CD4-positive, alpha-beta T cell treated with Interleukin-6 at 100 ng/mL for 8 hours (primary cell): ENCODE measurements at places on chromosomes 4 and X.

GRCh38 chrX:69396916-69397315 is 107.2 kb upstream of the NALF2 start:
- DNase-seq: no peak

DNA sequence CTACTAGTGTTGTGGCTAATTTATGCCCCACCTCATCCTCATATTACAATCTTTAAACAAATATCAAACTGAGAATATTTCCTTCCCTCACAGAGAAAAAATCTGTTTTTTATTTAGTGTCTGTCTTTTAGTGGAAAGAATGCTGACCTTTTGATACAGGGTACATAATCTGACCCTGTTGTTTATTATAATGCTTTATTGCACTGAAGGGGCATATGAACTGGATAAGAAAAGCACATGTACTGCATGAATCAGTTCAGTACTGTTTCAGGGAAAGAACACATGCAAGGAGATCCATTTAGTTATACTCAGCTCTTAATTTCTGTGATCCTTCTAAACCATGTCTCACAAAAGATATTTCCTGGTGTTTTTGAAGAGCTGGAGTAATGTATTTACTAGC is 15.5 kb upstream of the DYNLT3 start:
- no peak for DNase-seq

GRCh38 chrX:149629730-149630387 is 1.7 kb downstream of the TMEM185A start:
- no peak for DNase-seq

- no peak for DNase-seq
These were observed 35.1 kb downstream of the SH3KBP1 start for GRCh38 chrX:19852014-19853005.

DNA sequence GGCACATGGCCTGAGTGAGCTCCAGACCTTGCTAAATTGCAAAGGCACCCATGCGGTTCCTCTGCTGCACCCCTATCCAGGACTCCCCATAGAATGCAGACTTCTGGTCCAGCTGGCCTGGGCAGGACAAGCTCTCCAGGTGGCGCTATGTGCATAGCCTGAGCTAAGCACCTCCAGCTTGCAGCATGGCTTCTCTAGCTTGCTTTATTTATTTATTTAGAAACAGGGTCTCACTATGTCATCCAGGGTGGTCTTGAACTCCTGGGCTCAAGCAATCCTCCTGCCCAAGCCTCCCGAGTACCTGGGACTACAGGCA is 5.5 kb upstream of the WFS1 start:
- DNase-seq: no peak
